ENCODE measurements at places on chromosomes 2 and 18.
A peak's percentile ranks its signal among the peaks of the same experiment; 100 is the strongest.

- DNase-seq, result no peak
Measured at GRCh38 chr18:48670751-48671560, 132.1 kb downstream of the CTIF start.

GRCh38 chr2:44314362-44314761 lies 39.1 kb downstream of the SLC3A1 start:
- peak; percentile 64 for DNase-seq

GRCh38 chr2:28608500-28609424 lies 112.9 kb downstream of the PLB1 start:
- no peak for DNase-seq

GRCh38 chr18:59512025-59512755 lies 153.1 kb upstream of the LMAN1 start:
- no peak for DNase-seq

DNA sequence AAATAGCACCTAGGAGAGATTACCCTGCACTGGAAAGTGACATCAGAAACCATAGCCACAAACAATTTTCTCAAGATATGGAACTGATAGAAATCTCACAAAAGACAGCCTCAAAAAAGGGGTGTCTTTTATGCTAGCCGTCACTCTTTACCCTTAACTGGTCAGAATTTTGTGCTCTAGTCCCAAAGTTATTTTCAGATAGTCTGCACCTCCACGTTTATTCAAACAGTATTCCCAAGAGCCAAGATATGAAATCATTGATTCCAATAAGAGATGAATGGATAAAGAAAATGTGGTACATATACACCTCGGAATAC lies 23.5 kb upstream of the PMAIP1 start:
- DNase-seq, result no peak

DNA sequence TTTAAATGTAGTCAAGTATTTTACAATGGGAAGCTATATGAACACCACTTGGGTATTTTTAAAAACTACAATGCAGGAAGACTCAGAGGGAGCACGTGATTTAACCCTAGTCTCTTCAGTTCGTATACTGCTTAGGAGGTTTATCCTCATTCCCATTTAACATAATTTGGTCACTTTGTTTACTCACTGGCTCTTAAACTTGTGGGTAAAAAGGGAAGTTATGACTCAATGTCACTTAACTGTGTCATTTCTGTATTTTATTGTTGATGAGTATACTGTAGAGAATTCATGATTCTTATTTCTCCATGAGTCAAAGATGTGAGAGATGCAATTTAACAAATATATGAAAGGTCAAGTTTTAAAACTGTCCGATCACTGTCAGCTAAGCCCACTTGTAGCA lies 48.2 kb downstream of the SLC66A3 start:
- DNase-seq, result no peak

GRCh38 chr2:177241711-177242120 lies 22.8 kb downstream of the NFE2L2 start:
- DNase-seq, result peak; percentile 91

GRCh38 chr2:122007577-122007976 lies 252.1 kb downstream of the TSN start:
- DNase-seq, result no peak

All from SK-N-DZ (cell line).